ENCODE measurements at places on chromosomes 7 and 10.

DNA sequence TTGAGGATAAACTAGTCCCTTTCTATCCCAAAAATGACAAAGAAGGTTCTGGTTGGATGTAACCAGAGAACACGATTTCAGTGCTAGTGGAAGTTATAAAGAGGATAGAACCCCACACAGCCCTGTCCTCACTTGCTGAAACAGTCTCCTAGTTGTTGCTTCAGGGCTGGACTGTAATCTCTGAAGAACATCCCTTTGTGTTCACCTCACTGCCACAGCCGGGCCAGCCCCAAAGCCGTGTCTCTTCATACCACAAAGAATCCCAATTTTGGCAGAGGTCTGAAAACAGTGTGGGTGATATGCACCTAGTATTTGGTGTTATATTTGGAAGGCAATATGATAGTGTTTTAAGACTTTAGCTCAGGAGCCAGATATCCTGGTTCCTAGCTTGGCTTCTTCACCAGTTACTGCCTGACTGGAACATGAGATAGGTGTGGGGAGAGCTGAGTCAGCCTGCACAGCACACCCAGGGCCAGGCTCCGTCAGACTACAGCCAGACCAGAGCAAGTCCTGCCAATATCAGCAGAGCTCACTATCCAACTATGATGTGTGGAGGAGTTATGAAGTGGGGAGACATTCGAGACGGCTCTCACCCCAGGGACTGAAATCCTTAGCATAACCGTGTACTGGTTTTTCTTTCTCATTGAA lies 21.2 kb downstream of the CYP3A4 start:
- no peak for DNase-seq
- no peaks in the 10 kb centered on the region for H3K27me3 ChIP-seq
- no peak overlapping the region for H3K4me3 ChIP-seq
- no peak overlapping the region for H3K27ac ChIP-seq

- H3K4me3 ChIP-seq = no peak overlapping the region
- H3K27ac ChIP-seq = no peak overlapping the region
- no peaks in the 10 kb centered on the region for H3K27me3 ChIP-seq
- H3K4me1 ChIP-seq = no peaks in the 10 kb centered on the region
- DNase-seq = no peak
These were observed 253.3 kb downstream of the IPMK start for GRCh38 chr10:58014436-58014835.

DNA sequence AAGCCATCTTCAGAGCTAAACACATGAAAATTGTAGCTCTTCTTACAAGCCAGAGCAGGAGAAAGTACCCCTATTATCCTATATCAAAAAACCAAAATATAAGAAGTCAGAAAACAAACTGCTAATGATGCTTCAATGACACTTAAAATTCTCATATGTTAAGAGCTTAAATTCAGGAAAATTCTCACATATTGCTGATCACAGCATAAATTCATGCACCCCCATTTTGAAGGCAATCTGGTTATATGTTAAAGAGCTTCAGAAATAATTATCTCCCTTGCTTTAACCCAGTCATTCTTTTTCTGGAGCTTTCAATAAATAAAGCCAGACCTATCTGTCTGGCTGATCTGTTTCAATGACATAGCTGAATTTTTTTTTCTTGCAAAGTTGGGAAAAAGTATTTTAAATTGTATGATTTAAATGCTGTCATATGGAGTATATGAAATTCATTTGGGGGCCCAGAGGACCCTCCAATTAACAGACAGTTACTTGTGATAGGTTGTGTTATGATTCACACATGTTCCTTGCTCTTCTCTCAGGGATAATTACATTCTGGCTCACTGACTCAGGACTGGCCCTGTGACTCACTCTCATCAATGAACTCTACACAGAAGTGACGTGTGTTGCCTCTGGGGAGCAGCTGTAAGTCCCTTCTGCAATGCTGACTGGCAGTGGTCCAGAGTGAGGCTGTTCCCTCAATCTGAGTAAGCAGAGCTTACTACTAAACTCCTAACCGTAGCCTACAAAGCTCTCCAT lies 85.2 kb downstream of the HGF start:
- peaks cover 5% of the 10 kb centered on the region for H3K4me1 ChIP-seq
- no peak overlapping the region for H3K27ac ChIP-seq
- peak; percentile 74 for DNase-seq

GRCh38 chr7:48114115-48114514 lies 25.1 kb downstream of the UPP1 start:
- no peak overlapping the region for H3K4me3 ChIP-seq
- no peak overlapping the region for H3K27ac ChIP-seq
- H3K27me3 ChIP-seq = no peaks in the 10 kb centered on the region
- H3K36me3 ChIP-seq = no peaks in the 10 kb centered on the region
- no peak for DNase-seq

- H3K27me3 ChIP-seq = no peaks in the 10 kb centered on the region
- H3K4me1 ChIP-seq = no peaks in the 10 kb centered on the region
- H3K36me3 ChIP-seq = no peaks in the 10 kb centered on the region
- H3K4me3 ChIP-seq = no peak overlapping the region
- no peak for DNase-seq
These were observed 37.0 kb upstream of the NRF1 start for GRCh38 chr7:129574487-129574886.

- H3K4me1 ChIP-seq = no peaks in the 10 kb centered on the region
- H3K36me3 ChIP-seq = no peaks in the 10 kb centered on the region
- H3K4me3 ChIP-seq = no peak overlapping the region
These were observed 71.4 kb upstream of the SHH start for GRCh38 chr7:155883491-155884224.

- H3K27me3 ChIP-seq = no peaks in the 10 kb centered on the region
- no peak for DNase-seq
- no peaks in the 10 kb centered on the region for H3K4me1 ChIP-seq
These were observed 13.0 kb upstream of the SEMA3A start for GRCh38 chr7:84207615-84208014.

GRCh38 chr7:42174391-42174912 lies 62.6 kb downstream of the GLI3 start:
- no peaks in the 10 kb centered on the region for H3K4me1 ChIP-seq
- H3K27me3 ChIP-seq = no peaks in the 10 kb centered on the region
- no peak overlapping the region for H3K27ac ChIP-seq

DNA sequence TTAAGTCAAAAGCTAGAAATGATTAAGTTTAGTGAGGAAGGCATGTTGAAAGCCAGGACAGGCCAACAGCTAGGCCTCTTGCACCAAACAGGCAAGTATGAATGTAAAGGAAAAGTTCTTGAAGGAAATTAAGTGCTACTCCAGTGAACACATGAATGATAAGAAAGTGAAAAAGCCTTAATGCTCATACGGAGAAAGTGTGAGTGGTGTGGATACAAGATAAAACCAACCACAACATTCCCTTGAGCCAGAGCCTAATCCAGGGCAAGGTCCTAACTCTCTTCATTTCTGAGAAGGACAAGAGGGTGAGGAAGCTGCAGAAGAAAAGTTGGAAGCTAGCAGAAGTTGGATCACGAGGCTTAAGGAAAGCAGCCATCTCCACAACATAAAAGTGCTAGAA lies 53.0 kb downstream of the DNAJC1 start:
- no peak overlapping the region for H3K27ac ChIP-seq
- H3K36me3 ChIP-seq = no peaks in the 10 kb centered on the region
- H3K4me3 ChIP-seq = no peak overlapping the region

GRCh38 chr10:73591935-73592699 lies 975 bp upstream of the USP54 start:
- no peak overlapping the region for H3K4me3 ChIP-seq
- H3K4me1 ChIP-seq = peaks cover 4% of the 10 kb centered on the region
- peak; percentile 31 for DNase-seq
- H3K27me3 ChIP-seq = no peaks in the 10 kb centered on the region
- H3K36me3 ChIP-seq = no peaks in the 10 kb centered on the region

GRCh38 chr10:132282667-132283603 lies 24.8 kb downstream of the STK32C start:
- H3K36me3 ChIP-seq = no peaks in the 10 kb centered on the region
- H3K27ac ChIP-seq = no peak overlapping the region
- H3K27me3 ChIP-seq = no peaks in the 10 kb centered on the region
- H3K4me1 ChIP-seq = no peaks in the 10 kb centered on the region
- no peak for DNase-seq

DNA sequence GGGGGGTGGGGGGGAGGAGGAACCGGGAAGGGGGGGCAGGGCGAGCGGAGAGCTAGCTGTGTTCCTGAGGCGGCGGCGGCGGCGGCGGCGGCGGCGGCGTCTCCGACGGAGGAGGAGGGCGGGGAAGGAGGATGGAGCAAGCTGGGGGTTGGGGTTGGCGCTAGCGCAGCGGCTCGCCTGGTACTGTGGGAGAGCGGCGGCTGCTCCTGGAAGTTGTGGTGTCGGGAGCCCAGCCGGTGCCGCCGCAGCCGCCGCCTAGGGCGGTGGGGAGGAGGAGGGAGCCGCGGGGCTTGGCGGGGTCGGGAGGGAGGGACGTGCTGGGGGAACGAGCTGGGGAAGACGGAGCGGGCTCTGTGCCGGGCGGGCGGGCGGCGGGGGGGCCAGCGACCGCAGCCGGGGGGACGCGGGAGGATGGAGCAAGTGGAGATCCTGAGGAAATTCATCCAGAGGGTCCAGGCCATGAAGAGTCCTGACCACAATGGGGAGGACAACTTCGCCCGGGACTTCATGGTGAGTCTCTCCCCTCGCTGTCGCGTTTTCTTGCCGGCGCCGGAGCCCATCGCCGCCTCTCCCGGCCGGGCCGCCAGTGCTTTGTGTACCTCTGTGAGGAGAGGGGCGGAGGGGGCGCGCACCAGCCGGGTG lies at the start of gene PTPN12:
PTPN12 (plus strand) TSS at position 160 of the 642 bp plus-strand sequence; CDS start at position 412, 252 bp downstream.
- peaks cover 3% of the 10 kb centered on the region for H3K4me1 ChIP-seq
- H3K4me3 ChIP-seq = peak within 1 kb of the TSS; percentile 90
- no peak for DNase-seq
- H3K27me3 ChIP-seq = no peaks in the 10 kb centered on the region
- H3K36me3 ChIP-seq = no peaks in the 10 kb centered on the region
